ENCODE measurements at places on chromosomes 13 and 19.

- DNase-seq = no peak
Observed at GRCh38 chr13:101979825-101980224, 422.0 kb downstream of the FGF14 start.

DNA sequence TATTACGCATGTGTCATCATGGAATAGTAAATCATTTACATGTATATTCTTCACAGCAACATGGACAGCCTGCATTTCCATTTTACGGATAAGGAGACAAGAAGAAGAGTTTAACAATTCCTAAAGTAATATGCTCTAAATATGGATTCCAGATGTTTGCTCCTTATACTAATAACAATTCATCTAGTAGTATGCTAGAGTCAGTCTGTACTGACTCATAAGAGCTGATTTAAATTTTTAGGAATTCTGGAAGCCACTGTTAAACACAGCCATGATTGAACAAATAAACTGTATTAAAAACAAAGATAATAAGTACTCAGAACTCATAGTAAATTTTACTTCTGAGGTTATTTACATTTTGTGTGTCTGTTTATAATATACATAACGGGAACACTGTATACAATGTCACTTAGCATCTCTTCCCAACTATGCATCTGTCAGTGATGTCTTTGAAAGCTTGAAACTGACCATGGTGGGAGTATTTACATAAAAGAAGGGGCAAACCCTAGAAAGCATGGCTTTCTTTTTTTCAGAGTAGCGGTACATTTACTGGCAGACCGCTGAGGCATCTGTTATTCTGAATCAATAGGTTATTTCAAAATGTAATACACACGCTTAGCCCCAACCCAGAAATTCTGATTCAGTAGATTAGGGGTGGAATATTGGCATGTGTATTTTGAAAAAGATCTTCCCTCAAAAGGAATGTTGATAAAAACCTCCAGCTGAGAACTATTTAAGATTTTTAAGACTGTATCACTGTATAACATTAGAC, 12.9 kb downstream of the ZC3H13 start:
- no peak for DNase-seq

- no peak for DNase-seq
Observed at GRCh38 chr13:30734439-30734838, 904 bp upstream of the ALOX5AP start.

- DNase-seq = no peak
Observed at GRCh38 chr19:18261474-18261873, 12.8 kb downstream of the IQCN start.

DNA sequence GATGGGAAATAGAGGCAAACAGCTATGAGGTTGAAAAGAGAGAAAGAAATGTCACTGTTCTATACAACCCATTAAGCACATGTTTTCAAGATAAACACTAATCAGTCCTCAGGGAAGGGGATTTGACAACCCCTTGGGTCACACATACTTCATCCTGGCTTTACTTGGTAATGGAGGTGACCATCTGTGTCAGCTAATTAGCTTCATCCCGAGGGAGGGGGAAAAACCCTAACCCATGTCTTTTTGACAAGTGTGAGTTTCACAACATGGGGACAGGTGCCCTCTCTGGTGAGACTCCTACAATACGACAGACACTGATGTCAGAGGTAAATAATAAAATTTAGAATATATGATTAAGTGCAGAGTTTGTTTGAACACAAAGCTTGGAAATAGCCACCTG, 43.1 kb downstream of the ZNF611 start:
- DNase-seq = no peak

DNA sequence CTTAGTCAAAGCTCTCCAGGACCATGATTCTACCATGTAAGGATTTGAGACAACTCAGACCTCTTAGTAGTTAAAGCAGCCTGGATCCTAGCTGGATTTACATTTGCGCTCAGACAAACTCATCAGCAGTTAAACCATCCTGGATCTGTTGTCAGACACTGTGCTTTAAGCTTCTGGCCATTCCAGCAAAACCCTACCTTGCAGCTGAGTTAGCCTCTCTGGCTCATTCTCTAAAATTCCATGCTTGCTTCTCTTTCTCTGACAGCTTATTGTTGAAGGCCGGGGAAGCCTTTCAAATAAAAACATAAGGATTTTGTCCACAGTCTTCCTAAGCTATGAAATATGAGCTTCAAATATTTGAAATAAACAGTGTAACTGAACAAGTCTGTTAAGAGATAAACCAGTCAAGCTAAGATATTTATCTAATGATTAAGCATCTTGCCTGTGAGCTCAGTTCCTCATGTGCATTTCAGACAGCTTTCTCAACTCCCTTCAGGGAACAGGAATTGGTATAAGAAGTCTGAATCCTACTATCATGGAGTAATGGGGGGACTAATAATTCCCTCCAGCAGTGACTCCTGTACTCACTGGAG, 89.3 kb downstream of the SLAIN1 start:
- DNase-seq = no peak

DNA sequence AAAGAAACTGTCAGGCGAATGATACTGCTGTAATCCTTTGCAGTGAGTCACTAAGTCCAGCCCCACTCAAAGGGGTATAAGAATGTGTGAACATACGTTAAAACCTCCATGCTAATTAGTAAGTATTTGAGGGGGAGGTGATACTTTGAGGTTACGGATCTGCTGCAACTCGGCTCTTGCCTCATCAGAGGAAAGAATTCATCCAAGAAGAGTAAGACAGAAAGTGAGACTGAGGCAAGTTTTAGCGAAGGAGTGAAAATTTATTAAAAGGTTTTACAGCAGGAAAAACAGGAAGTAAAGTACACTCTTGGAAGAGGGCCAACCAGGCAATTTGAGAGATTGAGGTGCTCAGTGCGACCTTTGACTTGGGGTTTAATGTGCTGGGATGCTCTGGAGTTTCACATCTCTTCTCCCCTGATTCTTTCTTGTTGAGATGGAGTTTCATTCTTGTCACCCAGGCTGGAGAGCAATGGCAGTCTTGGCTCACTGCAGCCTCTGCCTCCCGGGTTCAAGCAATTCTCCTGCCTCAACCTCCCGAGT, 9.8 kb downstream of the CLEC4M start:
- no peak for DNase-seq

- no peak for DNase-seq
Observed at GRCh38 chr13:79740991-79741390, 260.0 kb downstream of the NDFIP2 start.

DNA sequence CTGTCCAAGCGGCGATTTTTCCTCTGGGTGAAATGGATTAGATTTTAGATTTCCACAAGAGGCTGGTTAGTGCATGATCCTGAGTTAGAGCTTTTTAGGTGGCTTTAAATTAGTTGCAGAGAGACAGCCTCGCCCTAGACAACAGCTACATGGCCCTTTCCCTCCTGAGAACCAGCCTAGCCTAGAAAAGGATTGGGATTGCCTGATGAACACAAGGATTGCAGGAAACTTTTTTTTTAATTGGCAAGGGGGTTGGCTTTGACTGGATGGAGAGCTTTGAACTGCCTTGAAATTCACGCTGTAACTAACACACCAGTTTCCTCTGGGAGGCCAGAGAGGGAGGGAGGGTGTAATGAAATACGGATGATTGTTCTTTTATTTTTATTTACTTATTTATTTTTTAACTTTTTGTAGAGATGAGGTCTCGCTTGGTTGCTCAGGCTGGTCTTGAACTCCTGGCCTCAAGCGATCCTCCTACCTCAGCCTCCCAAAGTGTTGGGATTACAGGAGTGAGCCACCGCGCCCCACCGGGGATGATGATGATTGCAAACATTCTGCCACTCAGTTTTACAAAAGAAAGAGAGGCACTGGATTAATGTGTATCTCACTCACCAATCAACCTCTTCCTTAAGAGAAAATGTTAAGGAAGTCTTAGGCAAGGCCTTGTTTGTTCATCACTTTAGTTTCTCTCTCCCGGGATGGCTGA, 1.9 kb downstream of the LDLR start:
- DNase-seq = no peak

- DNase-seq = peak; percentile 93
Observed at GRCh38 chr19:49555600-49556411, 24.6 kb downstream of the NOSIP start.

DNA sequence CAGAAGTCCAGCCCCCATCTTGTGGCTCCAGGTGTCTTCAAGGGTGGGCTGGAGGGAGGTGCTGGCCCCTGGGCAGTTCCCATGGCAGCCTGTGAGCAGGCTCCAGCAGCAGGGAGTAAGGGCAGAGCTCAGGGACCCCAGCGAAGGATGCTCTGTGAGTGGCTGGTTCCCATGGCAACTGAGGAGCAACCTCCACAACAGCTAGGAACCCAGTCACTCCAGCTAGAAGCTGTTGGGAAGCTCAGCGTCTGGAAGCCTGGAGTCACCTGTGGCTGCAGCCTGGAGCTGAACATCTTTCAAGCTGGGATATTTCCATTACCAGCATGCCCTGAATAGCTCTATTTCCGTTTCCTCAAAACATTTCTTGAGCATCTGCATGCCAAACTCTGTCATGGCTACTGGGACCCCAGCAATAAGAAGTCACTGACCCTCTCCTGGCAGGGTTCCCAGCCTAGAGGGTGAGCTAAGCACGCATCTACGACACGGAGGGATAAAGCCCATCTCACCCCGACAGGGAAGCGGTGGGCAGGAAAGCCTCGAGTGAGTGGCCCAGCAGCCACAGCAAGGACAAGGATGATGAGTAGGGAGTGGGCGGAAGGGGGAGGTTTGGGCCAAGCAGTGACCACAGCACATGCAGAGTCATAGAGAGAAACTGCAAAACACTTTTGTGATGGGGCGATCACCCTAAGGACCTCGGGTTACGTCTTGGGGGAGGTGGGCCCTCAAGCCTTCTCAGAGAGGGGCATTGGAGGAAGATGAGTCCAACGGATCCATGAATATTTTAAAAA, 52.6 kb downstream of the ALOX5AP start:
- no peak for DNase-seq

DNA sequence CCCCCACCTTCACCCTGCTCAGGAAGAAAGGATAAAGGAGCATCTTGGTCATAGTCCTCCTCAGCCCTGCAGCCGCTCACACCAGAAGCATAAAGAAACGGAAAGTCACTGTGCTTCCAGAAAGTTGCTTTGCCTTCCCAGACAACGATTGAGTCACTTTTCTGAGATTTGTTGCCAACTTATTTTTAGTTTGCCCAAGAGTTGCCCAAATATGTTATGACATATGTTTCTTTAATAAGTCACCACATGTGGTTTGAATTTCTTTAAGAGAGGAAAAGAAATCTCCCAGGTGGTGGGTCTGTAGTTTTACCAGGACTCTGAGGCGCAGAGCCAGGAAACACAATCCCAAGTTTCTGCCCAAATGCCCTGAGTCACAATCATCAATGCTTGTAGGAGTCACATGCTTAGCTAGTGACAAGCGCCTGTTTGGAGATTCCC, 63.4 kb upstream of the LRCH1 start:
- no peak for DNase-seq

- no peak for DNase-seq
Observed at GRCh38 chr13:107076801-107077200, 508.9 kb upstream of the ARGLU1 start.

- DNase-seq = no peak
Observed at GRCh38 chr13:22039961-22040360, 369.1 kb downstream of the FGF9 start.

- DNase-seq = no peak
Observed at GRCh38 chr13:38228322-38228721, 121.3 kb upstream of the UFM1 start.

DNA sequence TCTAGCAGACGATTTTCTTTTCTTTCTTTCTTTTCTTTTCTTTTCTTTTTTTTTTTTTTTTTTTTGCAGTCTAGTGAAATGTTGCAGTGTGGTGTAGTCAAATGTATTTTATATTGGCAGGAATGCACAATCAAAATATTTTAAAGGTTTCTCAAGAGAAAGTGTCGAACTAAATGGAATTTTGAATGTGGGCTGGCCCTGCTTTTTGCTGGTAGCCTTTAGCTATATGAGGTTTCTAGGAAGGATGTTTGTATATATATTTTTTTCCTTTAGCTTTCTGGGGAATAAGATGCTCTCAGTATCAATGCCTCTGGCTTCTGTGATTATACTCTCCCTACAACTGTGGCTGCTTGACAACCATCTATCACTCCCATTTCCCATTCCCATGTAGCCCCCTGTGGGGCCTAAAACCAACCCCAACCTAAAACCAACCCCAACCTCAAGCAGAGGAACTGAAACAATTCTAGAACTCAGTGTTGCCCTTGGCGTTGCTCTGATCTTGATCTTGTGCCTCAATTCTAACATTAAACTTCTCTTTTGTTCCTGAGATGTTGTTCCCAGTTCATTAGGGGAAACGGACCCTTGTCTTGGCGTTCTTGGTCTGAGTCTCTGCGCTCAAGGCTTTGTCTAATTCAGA, 27.1 kb downstream of the CYSLTR2 start:
- no peak for DNase-seq

DNA sequence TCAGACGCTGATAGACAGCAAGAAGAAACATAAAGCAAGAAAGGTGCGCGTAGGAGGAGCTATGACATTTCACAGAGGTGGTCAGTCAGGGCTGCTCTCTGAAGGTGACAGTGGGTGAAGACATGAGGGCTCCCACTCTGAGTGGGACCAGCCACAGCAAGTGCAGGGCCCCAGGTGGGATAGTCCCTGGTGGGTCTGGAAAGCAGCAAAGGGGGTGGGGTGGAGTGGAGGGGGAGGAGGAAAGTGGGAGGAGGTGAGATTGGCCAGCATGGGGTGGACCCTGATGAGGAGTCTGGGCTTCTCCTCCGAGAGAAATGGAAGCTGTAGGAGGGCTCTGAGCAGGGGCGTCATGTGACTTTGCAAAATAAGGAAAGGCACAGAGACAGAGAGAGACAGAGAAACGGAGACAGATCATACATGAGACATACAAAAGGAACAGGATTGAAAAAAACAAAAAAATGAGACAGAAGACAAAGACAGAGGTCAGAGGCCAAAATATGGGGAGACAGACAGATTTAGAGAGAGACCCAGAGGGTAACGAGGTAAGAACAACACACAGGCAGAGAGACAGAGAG, 2.7 kb downstream of the MAP4K1 start:
- no peak for DNase-seq

- no peak for DNase-seq
Observed at GRCh38 chr13:45799451-45799850, 52.1 kb downstream of the SIAH3 start.

DNA sequence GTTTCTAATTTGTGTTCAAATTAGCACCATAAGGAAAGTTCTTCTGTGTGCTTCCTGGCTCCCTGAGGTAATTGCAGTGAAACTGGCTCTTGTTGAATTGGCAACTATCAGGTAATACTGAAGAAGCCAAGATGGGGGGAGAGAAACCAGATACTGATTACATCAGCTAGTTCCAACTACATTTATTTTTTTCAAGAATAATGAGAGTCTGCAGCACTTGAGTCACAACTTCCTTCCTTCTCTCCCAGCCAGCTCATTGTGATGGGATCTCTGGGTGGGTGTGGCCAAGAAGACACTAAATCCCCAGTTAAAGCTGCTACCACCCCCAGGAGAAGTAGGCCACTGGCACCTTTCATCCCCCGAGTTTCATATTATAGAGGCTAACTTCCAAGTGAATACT, 100.7 kb upstream of the RXFP2 start:
- no peak for DNase-seq

DNA sequence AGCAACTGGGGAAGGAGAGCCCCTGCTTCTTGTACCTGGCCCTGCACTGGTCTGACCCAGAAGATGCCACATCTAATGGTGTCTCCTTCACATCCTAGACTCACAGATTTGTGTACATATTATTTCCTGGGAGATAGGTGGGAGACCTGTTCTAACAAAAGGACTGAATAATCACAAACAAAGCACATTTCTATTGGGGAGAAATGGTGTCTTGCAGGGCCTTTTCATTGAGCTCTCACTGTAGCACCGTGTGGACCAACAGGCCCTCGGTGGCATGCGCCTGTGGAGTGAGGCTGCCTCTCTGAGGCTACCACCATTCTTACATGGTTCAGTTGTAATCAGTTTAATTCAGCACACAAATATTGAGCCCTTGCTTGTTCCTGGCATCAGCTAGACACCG, 989 bp upstream of the SACS start:
- DNase-seq = peak; percentile 39

Measured in activated CD4-positive, alpha-beta T cell treated with anti-CD3 and anti-CD28 coated beads, Interleukin-2, amount 10 ng/mL, durations not matched to agents 24 days and 14 days (primary cell).